ENCODE measurements at places on chromosomes 6 and 20. TPM values are rescaled to one million over a fixed set of nuclear protein-coding genes. Genes with fewer than 3 reads are reported as not detected.

DNA sequence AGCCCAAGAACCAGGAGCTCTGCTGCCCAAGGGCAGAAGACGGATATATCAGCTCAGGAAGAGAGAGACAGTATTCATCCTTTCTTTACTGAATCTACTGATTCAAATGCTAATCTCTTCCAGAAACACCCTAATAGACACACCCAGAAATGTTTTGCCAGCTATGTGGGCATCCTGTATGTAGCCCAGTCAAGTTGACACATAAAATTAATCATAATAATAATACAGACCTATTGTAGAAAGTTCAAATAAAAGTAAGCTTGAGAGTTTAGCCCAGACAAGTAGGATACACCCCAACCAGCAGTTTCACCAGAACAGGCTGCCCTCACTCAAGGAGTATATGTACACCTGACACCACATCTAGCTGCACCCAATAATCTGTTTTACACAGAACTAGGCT is 73.9 kb upstream of the VGLL2 start:
- no peak for DNase-seq

GRCh38 chr6:18102783-18103509 is 19.5 kb downstream of the NHLRC1 start:
- DNase-seq, result no peak

DNA sequence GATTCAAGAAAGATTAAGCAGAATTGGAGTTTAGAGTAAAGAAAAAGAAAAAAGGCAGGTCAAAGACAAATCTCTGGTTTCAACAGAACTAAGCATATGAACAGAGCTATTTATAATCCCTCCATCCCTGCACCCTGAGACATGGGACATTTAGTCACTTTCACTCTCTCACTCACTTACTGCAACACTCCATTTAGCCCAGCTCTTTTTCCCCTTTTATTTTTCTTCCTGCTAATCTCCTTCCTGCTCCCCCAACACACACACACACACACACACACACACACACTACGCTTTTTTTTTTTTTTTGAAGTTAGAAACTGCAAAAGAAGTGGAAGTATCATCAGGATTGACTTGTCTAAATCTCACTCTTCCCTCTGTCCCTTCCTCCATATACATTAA is 45.1 kb upstream of the TBC1D7 start:
- DNase-seq, result no peak

Gene HS3ST5
- total RNA-seq, result not detected

GRCh38 chr20:49642816-49643215 is 70.9 kb downstream of the B4GALT5 start:
- no peak for DNase-seq

GRCh38 chr6:137928286-137928685 is 61.2 kb downstream of the TNFAIP3 start:
- no peak for DNase-seq

Gene KIF13A
- 16.7 TPM for total RNA-seq

Gene SFTA2
- total RNA-seq, result not detected

GRCh38 chr6:83702749-83703148 is 6.2 kb downstream of the SNAP91 start:
- DNase-seq, result no peak

- DNase-seq, result no peak
Measured at GRCh38 chr6:100453701-100454521, 10.8 kb downstream of the SIM1 start.

- no peak for DNase-seq
Measured at GRCh38 chr6:105594821-105595220, 191.9 kb upstream of the PREP start.

Gene TAAR5
- total RNA-seq, result not detected

GRCh38 chr6:80932359-80932758 is 820.1 kb downstream of the TENT5A start:
- DNase-seq, result no peak

Gene MUCL3
- total RNA-seq, result not detected

- DNase-seq, result no peak
Measured at GRCh38 chr6:126071000-126071647, 84.8 kb downstream of the TRMT11 start.

DNA sequence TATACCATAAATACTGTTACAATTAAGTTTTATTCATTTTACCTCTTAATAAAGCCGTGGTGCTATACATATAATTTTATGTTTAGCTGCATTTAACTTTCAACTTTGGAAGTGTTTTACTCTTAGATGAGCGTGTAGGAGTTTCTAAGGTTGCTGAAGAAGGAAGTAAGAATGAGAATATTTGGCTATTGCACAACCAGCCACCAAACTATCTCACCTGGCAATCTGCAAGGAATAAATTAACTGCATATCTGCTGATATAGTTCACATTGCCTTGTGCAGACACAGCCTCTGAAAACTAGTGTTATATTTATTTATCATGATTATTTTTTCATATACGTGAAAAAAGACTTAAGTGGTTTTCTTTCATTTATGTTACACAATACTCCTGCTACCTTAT is 230.4 kb downstream of the PLCB1 start:
- DNase-seq, result no peak

DNA sequence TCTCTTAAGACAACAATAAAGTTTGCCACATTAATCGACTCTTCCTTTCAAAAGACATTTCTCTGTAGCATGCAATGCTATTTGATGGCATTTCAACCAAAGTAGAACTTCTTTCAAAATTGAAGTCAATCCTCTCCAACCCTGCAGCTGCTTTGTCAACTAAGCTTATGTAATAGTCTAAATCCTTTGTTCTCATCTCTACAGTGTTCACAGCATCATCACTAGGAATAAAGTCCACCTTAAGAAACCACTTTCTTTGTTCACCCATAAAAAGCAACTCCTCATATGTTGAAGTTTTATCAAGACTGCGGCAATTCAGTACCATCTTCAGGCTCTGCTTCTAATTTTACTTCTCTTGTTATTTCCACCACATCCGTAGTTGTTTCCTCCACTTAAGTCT is 11.5 kb upstream of the BLOC1S5 start:
- DNase-seq, result no peak
